Activated T-cell treated with anti-CD3 and anti-CD28 coated beads, Interleukin-2, amount 50 U/mL, for 1 hour (primary cell): ENCODE measurements at places on chromosomes 1 and 21.

DNA sequence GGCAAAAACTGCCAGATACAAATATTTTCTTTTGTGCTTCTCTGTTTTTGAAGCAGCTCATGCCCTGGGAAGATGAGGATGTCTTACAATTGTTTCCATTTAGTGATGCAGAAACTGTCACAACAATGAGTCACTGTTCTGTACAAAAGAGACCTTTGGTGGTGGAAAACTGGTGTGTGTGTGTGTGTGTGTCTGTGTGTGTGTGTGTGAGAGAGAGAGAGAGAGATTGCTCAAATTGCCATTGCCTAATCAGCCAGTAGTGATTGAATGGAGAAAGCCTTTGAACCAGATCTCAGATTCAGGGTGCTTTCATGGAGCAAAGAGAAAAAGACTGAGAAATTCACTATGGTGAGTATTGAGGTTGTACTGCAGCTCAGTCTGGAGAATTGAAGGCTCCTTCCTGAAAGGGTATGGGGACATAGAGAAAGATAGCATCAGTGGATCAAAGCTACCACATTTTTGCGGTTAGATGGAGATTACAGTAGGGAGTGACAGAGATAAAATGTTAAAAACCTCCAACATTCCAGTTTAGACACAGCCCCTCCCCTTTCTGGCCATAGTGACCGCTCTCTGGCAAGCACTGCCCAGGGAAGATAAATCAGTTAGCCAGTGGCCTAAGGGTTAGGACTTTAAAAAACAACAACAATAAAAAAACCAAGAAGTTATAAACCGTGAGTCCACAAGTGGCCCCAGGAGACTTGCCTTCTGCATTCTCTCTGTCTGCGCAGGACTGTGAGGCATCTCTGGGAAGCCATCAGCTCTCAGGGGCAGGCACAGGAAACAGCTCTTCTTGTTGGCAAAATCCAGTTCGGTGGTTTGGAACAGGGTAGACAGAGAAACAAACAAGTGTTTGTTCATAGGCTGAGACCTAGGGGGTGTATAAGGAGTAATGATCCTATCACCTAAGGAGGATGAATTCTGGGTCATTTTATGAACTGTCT is 406.5 kb downstream of the DUSP10 start:
- DNase-seq = no peak

GRCh38 chr1:34266127-34266951 is 89.6 kb downstream of the C1orf94 start:
- DNase-seq = no peak

DNA sequence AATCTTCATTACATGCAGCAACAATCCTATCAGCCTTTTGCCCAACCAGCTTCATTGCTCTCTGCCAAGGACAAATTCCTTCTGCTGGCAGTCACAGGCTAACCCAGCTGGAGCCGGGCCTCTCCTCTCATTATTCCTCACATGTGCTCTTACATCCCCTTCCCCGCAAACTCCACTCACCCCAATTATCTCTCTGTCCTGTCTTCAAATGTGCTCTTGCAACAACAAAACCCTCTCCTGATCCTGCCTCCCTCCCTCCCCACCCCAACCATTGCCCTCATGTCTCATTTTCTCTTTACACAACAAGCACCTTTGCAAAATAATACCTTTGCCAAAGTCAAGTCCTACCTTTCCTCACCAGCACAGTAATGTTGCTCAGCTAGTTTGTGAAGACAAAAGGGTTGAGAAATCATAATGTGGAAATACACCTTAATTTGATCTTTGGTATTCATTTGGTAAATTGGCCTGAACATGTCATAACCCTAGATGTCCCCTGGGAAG is 36.0 kb upstream of the DHCR24 start:
- no peak for DNase-seq

GRCh38 chr1:246681900-246682895 is 42.0 kb upstream of the SCCPDH start:
- DNase-seq = no peak

- no peak for DNase-seq
Measured at GRCh38 chr1:168407832-168408538, 127.3 kb downstream of the TBX19 start.

DNA sequence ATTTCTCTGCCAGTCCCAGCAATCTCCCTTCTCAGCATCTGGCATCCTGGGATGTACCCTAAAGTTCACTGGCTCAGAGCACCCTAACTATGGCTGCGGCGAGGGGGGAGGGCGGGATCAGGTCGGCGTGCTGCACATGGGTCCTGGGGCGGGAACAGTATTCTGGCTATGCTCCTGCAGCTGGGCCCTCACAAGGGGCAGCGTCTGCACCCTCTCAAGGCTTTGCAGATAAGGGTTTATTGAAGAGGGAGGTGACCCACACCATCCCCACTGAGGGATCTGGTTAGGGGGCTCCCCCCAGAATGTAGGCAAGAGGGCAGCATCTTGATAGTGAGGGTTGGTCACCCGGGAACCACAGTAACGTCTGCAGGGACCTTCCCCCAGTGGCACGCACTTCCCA is 44.9 kb upstream of the PCBP3 start:
- DNase-seq = peak; percentile 13

- DNase-seq = no peak
Measured at GRCh38 chr1:243267914-243268653, 12.2 kb downstream of the SDCCAG8 start.

GRCh38 chr1:30673395-30673794 is 50.0 kb downstream of the MATN1 start:
- DNase-seq = no peak

DNA sequence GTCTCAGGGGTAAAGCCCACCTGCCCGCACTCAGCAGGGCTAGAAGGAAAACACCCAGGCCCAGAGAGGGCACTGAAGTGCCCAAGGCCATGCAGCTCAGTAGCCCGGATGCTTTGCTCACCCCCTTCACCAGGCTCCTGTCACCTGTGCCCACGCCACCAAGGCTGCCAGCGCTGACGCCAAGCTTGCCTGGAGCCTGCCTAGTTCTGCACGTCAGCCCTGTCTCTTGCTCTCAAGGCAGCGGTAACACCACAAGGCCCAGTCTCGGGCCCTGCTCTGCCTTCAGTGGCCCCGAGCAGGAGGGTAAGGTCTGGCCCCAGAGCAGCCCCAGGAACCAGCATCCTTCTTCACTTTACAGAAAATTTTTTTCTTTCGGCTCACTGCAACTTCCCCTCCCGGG is 7.7 kb downstream of the TMEM63A start:
- DNase-seq = no peak

- DNase-seq = no peak
Measured at GRCh38 chr1:234969011-234969441, 159.6 kb downstream of the TOMM20 start.

- DNase-seq = no peak
Measured at GRCh38 chr21:34635307-34635706, 20.4 kb upstream of the RCAN1 start.

GRCh38 chr1:196678510-196678884 is 26.7 kb downstream of the CFH start:
- DNase-seq = no peak

- DNase-seq = no peak
Measured at GRCh38 chr1:213876531-213876930, 111.2 kb upstream of the PROX1 start.

- DNase-seq = no peak
Measured at GRCh38 chr1:87497380-87498203, 168.9 kb downstream of the LMO4 start.

DNA sequence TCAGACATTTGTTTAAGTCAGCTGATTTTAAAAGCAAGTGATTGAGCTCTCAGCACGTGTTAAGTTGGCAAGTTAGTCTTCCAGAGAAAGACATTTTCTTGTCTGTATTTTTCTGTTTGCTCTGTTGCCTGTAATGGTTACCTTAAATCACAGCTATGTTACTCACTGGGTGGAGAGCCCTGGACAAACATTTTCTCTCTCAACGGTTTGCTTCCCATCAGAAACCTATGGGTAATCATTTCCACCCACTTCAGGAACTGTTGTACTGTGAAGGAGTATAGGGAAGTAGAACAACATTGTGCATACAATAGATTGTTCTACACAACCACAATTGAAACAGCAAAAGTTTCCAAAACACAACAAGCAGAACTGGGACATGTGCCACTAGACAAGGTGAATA is 113.9 kb upstream of the DPT start:
- DNase-seq = no peak

DNA sequence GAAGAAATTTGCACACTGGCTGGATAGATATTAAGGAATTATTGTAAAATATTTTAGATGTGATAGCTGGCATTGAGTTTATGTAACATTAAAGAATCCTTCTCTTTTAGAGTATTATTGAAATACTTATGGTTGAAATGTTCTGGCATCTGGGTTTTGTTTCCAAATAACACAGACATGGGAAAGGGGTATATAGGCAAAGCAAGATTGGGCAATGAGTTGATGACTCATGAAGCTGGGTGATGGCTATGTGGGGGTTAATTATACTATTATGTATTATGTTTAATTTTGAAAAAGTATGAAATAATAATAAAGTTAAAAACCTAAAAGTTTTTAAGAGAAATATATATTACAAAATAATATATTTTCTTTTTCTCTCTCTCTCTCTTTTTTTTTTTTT is 12.5 kb upstream of the PTPN14 start:
- no peak for DNase-seq

DNA sequence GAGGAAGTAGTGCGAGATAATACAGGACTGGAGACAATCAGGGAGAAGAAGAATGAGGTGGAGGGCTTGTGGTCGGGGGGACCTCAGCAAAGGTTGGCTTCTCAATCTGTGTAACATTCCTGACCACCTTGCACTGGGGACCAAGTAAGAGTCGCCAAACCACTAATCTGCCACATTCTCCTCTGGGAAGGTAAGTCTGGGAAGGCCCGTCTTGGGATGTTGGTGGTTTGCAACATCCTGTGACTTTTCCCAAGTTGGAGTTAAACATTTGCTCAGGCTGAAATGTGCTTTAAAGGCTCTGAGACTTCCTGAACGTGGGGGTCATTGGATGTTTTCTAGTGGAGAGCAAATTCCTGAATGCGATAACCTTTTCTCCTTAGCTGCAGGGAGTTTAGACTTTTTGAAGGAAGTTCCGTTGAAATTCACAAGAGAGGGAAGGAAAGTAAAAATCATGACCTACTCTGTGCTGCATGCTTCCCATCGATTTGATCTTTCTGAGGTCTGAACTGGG is 325.9 kb downstream of the RPS6KC1 start:
- DNase-seq = no peak

- no peak for DNase-seq
Measured at GRCh38 chr1:80779275-80779674, 1021.5 kb upstream of the ADGRL2 start.

- no peak for DNase-seq
Measured at GRCh38 chr1:171530676-171531075, 45.3 kb downstream of the PRRC2C start.

- DNase-seq = no peak
Measured at GRCh38 chr1:164583196-164583595, 24.2 kb downstream of the PBX1 start.

DNA sequence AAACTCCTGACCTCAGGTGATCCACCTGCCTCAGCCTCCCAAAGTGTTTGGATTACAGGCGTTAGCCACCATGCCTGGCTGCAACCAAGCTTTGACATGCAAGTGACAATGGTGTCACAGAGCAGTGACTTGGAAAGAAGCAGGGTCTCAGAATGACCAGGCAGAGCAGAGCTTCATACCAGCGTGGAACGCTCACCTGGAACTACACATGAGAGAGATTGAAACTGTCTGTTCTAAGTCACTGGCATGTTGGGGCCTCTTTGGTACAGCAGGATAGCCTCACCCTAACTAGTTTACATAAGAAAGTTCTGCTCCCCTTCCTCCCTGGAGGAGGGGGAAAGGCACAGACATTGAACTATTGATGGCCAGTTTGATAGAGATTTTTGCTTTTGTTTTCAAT is 47.5 kb upstream of the ITPKB start:
- DNase-seq = no peak

DNA sequence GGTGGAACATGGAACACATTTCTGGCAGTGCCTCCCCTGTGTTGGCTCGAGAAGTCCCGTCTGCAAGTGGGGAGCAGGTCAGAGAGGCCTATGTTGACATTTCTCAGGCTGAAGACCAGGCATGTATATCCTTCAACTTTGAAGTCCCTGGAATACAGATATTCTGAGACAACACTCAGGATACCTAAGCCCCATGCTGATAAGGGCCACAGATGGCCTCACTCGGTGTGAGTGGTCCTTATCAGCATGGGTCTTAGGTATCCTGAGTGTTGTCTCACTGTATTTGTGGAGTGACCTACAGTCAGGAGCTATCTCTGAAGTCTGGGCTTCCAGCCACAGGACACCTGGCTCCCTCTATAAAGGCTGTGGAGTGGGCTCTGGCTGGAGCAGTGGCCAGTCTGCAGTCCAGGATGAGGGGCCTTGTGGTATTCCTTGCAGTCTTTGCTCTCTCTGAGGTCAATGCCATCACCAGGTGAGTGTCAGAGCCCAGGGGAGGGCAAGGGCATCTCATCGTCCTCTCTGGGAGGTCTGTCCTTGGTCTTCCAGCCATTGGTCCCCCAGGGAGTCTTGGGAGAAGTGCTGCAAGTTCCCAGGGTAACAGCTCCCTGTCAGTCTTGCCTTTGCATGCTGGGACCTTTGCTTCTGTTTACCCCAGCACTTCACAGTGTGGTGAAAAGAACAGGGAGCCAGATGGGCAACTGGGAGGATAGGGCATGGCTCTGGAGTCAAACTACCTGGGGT is 29.6 kb downstream of the PROK1 start:
- DNase-seq = no peak

- no peak for DNase-seq
Measured at GRCh38 chr1:115647919-115648650, 6.3 kb downstream of the VANGL1 start.

GRCh38 chr1:184465489-184466146 is 78.8 kb downstream of the C1orf21 start:
- no peak for DNase-seq

DNA sequence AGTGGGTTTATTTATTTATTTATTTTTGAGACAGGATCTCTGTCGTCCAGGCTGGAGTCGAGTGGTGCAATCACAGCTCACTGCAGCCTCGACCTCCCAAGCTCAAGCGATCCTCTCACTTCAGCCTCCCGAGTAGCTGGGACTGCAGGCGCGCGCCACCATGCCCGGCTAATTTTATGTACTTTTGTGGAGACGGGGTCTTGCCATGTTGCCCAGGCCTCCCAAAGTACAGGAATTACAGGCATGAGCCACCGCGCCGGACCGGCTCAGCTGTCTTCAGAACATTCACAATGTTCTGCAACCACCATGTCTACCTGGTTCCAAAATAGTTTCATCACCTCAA is 406 bp upstream of the DNAJC8 start:
- no peak for DNase-seq

- DNase-seq = no peak
Measured at GRCh38 chr1:192860478-192861185, 51.8 kb downstream of the RGS2 start.

DNA sequence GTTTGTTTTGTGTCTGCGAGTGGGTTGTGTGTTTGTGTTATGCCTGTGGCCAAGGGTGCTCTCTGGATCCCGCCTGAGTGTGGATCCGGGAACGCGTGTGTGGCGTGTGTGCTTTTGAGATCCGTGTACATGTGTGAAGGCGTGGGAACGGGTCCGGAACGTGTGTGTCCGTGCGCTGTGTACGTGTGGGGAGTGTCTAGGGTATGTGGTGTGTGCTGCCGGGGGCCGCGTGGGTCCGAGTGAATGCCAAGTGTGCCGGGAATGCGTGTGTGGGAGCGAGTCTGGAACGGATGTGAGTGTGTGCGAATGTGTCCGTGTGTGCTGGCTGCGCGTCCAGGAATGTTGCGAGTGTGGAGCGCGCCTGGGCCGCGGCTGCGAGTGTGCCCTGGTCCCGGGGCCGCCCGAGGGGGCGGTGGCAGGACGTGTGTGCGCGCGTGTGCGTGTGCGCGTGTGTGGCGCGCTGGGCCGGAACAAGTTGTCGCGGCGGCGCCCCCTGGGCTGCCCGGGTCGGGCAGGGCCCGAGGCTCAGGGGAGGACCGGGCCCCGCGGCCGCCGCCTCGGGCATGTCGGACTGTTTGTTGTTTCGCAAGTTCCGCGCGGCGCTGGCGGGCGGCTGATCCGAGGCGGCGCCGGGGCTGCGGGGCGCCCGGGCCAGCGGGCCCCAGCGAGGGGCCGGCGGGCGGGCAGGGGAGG is 953 bp downstream of the PTPRU start:
- peak; percentile 26 for DNase-seq
